ENCODE measurements at places on chromosomes 5 and 9.
A peak's percentile ranks its signal among the peaks of the same experiment; 100 is the strongest.

DNA sequence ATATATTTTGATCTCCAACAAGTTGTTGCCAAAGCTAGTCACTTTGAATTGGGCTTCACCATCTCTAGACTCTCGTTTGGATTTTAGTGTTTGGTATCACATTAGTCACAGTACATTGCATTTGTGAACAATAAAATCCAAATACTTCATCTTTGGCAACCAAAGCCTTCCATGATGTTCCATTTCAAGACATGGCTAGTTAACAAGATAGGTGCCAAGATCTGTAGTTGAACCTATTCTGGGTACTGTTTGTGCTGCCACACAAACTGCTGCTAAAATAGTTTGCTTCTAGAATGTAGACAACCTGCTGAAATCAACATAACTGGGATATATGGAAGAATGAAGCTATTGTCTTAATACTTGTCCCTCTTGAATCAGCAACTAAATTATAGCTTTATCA lies 207.5 kb downstream of the LRRC70 start:
- DNase-seq: no peak

DNA sequence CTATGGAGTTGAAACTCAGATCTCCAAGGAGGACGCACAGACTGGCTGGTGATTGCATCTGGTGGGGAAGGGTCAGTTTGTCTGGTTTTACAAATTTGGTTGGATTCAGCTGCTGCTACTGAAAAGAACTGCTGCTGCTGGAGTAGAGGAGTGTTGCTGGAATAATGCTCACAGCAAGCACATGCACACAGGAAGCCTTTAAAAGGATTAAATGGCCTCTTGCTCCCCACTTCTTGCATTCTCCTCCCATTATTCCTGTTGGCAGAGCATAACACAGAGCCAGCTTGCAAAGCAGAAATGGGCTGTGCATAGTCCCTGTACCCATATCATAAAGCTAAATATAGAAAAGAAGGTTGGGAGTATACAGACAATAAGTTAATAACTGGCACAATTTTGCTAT lies 16.6 kb downstream of the ZNF474 start:
- no peak for DNase-seq

GRCh38 chr5:120706877-120707276 lies 242.8 kb downstream of the PRR16 start:
- no peak for DNase-seq

DNA sequence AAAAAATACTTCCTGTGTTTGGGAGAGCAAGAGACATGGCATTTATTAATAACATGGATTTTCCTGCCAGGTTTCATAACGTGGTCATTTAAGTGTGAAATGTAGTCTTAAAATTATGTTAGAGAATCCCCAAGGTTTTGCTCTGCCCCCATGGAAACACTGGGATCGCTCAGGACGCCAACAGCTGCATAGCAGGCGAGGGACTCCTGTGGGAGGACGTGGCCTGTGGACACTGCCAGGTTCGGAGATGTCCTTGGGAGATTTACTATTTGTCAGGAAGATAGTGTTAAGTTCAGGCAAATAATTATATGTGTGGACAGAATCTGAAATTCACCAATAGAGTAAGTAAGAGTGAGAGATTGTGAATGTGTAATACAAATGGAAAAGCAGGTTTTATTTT lies 977 bp downstream of the BTNL9 start:
- no peak for DNase-seq

- peak; percentile 75 for DNase-seq
These were observed 12.9 kb downstream of the OR2V2 start for GRCh38 chr5:181160152-181160754.

- no peak for DNase-seq
These were observed 21.0 kb upstream of the SCGB3A2 start for GRCh38 chr5:147857302-147858129.

GRCh38 chr5:147036691-147037245 lies 158.2 kb upstream of the PPP2R2B start:
- no peak for DNase-seq

GRCh38 chr9:136621734-136622093 lies 41.0 kb upstream of the EGFL7 start:
- no peak for DNase-seq

DNA sequence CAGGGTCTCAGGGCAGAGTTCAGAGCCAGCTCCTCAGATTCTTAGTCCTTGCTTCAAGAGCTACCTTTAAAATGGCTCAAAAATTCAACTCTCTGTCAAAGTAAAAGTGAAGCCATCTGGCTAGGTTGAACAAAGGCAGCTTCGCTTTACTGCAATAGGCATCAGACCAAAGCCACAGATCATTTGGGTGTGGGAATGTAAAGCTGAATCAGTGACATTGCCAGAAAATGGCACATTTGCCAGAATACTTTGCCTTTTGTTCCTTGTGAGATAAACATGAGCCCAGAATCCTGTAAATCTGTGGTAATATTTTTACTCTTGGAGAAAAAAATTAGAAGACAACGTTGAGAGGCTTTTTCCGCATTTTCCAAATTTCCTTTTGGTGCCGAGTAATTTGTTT lies 210.5 kb downstream of the PALM2AKAP2 start:
- DNase-seq: no peak

DNA sequence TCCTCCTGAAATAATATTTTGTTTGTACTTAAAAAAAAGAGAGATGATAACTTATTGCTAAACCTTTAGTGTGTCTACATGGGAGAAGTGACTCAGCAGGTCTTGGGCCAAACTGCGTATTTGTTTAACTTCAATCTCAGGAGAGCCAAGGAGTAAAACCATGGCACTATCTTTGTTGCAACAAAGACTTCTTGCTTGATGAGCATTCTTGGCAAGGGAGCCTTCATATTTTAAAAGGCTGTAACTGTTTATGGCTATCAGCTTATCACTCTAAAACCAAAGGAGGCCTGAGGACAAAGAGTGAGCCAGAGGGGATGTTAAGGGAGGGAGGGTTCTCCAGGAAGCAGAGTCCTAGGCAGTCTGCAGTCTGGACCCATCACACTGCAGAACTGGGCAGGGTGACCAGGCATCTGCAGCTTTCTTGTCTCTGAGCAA lies 216.2 kb upstream of the S1PR3 start:
- no peak for DNase-seq

DNA sequence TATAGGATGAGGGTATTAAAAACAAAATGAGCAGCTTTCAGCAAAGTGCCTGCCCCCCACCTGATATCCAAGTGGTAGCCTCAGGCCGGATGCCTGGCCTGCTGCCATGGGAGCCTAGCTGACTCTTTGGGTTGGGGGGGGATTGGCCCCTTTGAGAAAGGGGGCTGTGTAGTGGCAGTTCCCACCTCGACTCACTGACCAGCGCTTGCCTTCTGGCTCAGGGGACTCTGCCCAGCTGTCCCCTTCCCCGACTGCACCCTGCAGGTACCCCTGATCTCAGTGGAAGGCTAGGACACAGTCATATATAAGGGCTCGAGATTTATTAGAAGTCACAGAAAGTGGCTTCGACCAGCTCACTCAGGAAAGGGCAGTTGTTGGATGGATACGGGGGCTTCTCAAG lies 1.5 kb upstream of the NEUROG1 start:
- DNase-seq: no peak

DNA sequence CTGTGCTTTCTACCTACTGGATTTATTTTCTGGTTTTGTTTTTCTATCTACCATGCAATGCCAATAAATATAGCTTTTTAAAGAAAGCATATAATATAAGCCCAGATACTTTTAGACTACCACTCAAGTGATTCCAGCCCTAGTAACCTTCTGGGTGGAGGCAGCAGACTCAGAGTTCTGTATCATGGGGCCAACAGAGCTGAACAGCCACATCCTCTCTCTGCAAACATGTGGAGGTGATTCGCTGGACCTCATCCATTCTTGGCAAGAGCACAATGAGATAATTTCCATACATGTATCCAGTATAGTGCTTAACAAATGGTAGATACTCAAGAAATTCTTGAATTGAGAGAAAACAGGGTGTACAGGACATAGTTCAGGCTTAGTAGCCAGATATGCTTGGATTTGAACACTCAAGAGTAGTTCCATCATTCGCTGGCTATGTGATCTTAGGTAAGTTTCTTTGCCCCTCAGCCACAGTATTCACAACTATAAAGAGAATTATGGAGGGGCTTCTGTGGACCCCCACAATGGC lies 124.5 kb downstream of the ASTN2 start:
- DNase-seq: no peak

GRCh38 chr9:21996438-21996837 lies 1.8 kb downstream of the CDKN2B-AS1 start:
- DNase-seq: no peak

- DNase-seq: no peak
These were observed at the start of gene WNK2 for GRCh38 chr9:93183663-93184431. Gene WNK2 (plus strand): TSS chr9:93184139. CDS start chr9:93184930, 791 bp downstream.

- DNase-seq: no peak
These were observed 13.6 kb upstream of the PHF19 start for GRCh38 chr9:120890320-120891244.

DNA sequence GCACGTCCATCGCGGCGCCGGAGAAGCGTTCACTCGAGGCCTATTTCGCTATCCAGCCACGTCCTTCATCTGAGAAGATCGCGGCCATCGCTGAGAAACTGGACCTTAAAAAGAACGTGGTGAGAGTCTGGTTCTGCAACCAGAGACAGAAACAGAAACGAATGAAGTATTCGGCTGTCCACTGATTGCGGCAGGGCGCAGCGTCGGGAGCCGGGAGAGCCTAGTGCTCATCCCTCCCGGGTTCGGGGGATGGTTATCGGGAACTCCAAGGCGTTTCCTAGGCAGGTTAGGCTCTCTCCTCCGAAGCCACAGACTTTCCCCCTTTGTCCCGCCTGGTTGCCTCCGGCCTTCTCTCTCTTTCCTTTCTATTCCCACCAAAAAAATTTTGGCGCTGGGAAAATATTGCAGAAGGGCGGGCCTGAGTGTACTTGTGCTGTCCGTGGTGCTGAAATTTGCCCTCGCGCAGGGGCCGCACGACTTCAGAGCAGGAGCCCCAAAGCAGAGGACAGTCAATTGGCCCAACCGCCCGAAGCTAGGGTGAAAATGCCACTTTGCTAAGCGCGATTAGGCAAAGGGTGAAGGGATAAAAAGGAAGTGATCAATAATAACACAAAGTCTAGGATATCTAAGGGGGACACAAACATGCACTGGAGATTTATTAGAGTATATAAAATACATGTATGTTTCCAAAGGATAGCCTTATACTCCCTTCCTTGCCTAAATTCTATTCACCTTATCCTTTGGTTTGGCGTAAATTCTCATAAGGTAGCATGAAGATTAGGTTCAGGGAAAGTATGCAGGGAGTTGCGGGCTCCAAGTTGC lies 1.8 kb downstream of the POU4F3 start:
- no peak for DNase-seq

DNA sequence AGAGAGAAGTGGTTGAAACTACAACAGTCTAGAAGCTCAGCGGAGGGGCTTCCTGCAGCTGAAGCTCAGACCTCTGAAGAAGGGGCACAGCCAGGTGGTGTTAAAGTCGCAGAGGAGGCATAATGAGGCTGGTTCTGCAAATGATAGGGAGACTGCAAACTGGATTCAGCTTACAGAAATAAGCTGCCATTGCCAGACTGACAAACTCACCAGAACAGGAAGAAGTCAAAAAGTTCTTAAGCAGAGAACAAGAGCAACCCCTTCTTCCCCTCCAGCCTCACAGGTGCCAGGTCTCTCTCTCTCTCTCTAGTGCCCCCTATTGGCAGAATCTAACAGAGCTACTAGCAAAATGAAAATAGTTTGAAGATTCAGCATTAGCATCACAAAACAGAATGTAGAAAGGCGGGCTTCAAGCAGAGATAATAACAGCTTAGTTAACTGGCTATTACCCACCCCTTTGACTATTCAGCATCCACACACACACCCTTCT lies 76.7 kb downstream of the GRAMD2B start:
- DNase-seq: peak; percentile 7

DNA sequence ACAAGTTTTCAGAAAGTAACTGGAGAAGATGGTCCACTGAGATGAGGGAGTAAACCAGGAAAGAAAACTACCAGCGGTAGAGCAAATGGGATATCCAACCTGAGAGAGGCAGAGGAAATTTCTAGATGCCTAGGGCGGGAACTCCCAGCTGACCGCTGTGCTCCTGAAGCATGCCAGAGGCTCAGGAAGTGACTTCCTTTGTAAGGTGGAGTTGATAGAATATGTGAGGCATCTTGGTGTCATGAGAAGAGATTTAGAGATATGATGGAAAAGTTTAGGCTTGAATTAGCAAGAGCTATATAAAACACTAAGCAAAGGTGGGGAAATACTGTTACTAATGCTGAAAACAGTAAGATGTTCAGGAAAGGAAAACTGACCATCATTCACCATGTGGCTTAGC lies 124.1 kb downstream of the C9orf152 start:
- DNase-seq: no peak

- DNase-seq: no peak
These were observed 115.1 kb downstream of the PALM2AKAP2 start for GRCh38 chr9:109894921-109895758.

- DNase-seq: no peak
These were observed 23.8 kb downstream of the C9 start for GRCh38 chr5:39340506-39340905.

GRCh38 chr5:159385536-159385935 lies 55.2 kb upstream of the IL12B start:
- DNase-seq: no peak

GRCh38 chr9:135611142-135611874 lies 28.0 kb downstream of the GLT6D1 start:
- DNase-seq: no peak

DNA sequence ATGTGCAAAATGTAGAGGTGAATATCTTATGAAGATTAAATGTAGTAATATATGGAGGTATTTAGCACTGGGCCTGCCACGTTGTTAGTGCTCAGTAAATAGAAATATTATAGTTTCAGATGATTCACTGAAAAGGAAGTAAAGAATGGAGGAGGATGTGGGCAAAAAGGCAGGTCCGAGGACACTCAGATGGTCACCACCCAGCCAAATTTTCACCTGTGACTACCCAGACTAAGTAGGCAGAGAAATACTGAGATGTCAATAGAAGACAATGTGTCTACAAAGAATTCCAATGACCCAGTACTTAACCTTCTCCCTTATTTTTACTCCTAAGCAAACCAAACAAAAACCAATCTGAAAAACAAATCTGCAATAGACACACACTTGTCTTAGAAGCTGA lies 70.3 kb upstream of the ATP10B start:
- DNase-seq: no peak

Data from activated CD4-positive, alpha-beta T cell treated with anti-CD3 and anti-CD28 coated beads, Interleukin-2, amount 50 U/mL, for 24 hours (primary cell).